ENCODE measurements at places on chromosomes 2 and 18.

- no peak for DNase-seq
Observed at GRCh38 chr18:7904529-7904928, 337.4 kb downstream of the PTPRM start.

GRCh38 chr2:201978986-201979385 lies 54.7 kb upstream of the FZD7 start:
- DNase-seq, result no peak

DNA sequence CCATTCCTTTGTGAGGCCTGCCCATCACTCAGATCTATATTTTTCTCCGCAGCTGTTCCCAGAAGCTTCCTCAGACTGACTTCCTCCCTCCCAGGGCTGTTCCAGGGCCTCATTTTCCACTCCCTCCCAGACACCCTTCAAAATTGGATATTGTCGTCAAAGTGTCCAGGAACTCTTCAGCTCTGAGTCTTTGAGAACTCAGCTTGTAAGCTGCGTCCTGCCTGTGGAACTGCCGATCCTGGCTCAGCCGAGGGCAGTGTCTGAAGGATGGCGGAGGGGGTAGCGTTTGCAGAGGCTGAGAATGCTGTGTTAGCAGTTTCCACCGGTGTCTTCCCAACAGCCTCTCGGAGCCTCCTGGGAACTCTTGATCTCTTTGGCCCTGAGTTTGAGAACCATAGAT lies 27.1 kb downstream of the NCK2 start:
- peak; percentile 22 for DNase-seq

GRCh38 chr2:38720613-38721241 lies 30.4 kb downstream of the SRSF7 start:
- DNase-seq, result no peak

- no peak for DNase-seq
Observed at GRCh38 chr2:241620419-241620769, 16.6 kb downstream of the THAP4 start.

- DNase-seq, result no peak
Observed at GRCh38 chr2:21072477-21073242, 28.8 kb upstream of the APOB start.

- DNase-seq, result no peak
Observed at GRCh38 chr2:10054424-10054823, 11.1 kb downstream of the KLF11 start.

GRCh38 chr2:239208465-239209180 lies 192.2 kb downstream of the HDAC4 start:
- no peak for DNase-seq

DNA sequence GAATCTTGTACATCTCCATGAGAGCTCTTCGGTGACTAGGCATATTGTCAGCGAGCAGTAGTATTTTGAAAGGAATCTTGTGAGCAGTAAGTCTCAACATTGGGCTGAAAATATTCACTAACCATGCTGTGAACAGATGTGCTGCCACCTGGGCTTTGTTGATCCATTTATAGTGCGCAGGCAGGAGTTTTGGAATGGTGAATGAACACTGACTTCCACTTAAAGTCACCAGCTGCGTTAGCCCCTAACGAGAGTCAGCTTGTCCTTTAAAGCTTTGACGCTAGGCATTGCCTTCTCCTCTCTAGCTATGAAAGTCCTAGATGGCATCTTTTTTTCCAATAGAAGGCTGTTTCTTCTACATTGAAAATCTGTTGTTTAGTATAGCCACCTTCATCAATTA lies 4.1 kb downstream of the ASB1 start:
- no peak for DNase-seq

DNA sequence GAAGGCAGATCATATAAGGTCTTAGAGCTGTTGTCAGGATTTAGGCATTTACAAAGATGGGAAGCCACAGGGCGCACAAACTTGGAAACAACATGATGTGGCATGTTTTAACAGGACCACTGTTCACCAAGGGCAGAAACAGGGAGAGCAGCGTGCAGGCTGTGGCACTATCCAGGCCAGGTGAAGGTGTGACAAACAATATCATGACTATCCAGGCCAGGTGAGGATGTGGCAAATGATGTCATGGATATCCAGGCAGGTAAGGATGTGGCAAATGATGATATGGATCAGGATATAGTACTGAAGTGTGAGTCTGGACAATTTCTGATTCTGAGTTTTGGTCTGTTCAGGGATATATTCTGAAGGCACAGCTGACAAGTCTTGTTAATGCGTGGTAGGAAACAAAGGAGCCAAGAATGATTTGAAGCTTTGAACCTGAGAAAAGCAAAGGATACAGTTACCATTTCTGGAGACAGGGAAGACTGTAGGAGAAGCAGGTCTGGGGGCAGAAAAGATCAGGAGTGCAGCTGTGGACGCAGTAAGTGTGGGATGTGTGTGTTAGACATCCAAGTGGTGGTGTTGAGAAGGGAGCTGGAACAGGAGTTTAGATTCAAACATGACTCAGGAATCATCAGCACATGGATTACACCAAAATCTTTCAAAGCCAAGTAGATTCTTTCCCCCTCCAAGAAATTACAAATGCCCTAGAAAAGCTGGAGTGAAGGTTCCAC lies 205.9 kb downstream of the TMEM163 start:
- no peak for DNase-seq

- DNase-seq, result no peak
Observed at GRCh38 chr2:42127425-42128424, 41.4 kb upstream of the EML4 start.

DNA sequence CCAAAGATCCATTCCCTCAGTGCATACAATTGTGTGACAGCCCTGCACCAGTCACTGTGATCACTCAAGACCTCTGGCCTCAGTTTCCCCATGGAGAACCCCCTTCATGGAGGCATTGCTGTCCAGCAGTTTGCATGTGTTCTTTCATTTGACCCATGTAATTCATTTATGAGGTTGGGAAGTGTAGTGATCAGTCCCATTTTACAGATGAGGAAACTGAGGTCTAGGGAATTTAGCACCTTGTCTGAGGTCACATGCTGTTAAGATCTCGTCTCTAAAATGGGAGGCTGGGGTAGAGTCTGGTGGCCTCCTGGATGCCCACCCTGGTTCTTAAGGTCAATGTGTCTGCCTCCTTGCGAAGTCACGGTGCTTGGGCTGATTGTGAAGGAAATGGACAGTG lies 19.1 kb downstream of the LDLRAD4 start:
- DNase-seq, result no peak

DNA sequence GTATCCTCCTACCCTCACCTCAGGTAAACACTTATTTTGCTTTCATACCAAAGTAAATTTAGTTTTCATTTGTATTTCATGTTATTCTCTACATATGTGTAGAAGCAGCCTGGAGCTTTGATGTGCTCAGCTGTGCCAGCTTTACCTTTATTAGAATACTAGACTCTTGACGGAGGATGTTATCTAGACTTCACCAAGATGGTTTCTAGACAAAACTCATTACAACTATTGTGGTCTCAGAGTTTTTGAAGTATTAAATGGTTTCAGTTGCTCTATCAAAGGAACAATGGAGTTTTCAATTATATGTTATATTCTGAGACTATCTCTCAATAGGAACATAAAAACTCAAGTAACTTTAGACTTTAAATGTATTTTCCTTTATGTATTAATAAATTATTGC lies 5.0 kb upstream of the IL18RAP start:
- DNase-seq, result no peak

GRCh38 chr2:241039416-241039815 lies 41.0 kb downstream of the SNED1 start:
- no peak for DNase-seq

- DNase-seq, result no peak
Observed at GRCh38 chr2:216006164-216006663, 7.1 kb downstream of the MREG start.

- no peak for DNase-seq
Observed at GRCh38 chr2:142926445-142926844, 49.0 kb downstream of the KYNU start.

DNA sequence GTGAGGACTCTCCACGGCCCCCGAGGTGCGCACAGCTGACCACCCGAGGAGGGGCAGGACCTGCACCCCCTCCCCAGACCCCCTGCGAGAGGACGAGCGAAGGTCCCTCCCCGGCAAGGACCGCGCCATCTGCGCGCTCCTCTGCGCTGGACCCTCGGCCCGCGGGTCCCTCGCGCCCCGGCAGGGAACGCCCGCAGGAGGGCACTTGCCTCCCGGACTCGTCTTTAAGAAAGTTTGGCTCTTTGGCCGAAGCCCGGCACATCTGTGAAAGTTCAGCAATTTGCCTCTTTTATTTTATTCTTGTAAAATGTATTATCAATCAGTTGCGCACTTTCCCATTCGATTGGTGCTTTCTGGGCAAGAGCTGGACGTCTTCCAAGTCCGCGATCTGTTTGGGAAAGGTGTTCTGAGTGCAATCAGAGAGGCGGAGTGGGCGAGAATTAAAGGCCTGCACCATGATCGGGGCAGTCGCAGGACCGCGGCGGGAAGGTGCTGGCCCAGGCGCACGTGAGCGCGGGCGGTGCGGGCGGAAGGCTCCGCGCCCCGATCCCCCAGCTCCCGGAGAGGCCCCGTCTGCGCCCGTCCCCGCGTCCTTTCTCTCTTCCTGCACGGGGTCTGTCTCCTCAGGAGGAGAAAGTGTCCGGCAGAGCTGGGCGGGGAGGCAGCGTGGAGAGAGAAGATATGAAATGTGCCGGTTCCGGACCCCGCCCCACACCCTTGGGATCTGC lies 1.6 kb upstream of the ALKAL2 start:
- DNase-seq, result peak; percentile 72

DNA sequence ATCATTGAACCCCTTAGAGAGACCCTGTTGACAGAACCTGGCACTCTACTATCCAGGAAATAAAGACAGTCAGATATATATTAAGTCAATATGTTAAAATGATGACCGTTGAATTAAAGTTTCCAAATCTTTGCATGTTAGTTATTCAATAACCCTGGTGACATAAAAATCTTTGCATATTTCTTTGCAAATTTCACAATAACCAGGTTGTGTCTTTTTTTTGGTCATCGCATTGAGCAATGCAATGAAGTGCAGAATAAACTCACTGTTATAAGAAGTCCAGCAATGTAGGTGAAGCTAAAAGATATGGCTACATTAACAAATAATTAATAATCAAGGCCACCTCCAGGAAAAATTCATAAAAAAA lies 596.9 kb downstream of the NYAP2 start:
- no peak for DNase-seq

DNA sequence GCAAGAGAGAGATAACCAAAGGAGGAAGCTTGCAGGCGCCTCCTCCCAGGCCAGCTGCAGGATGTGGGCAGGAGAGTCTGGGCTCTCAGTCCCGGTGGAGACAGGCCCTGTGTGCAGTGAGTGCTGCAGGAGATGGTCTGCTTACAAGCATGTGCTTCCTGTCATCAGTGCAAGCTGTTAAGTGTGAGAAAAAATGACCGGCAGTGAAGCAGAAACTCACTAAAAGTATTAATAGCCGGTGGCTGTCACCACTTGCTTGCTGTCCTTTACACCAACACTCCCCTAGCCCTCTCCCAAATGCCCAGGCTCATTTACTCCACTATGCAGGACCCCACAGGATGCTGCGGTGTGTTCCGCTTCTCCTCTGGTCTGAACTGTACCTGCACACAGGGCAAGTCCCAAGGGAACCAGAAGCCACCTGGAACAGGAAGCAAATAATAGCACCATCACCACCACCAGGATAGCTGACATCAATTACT lies 435.6 kb upstream of the HS6ST1 start:
- no peak for DNase-seq

GRCh38 chr2:153667475-153667874 lies 188.9 kb upstream of the RPRM start:
- no peak for DNase-seq

DNA sequence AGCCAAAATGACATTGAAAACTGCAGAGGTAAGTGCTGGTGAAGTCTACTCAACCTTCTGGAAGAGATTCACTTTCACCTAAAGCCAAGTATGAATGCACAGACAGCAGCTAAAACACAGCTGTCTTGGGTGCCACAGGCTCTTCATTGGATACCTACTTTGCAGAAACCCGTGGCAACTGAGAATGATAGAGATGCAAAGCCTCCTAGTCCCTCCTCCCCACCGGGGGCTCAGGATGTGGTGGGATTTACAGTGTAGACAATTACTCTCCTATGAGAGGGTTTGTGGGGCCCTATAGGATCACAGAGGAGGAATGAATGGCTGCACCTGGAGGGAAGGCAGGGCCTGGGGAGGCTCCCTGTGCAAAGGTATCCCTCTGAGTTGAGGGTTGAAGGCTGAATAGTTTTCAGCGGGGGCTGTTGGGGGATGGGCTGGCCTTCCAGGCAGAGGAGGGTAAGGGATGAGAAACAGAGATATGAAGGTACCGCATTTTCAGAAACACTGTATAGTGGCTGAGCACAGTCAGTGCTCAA lies 131.6 kb downstream of the RNF144A start:
- DNase-seq, result no peak

GRCh38 chr2:233743464-233744259 lies 14.8 kb downstream of the UGT1A3 start:
- no peak for DNase-seq

DNA sequence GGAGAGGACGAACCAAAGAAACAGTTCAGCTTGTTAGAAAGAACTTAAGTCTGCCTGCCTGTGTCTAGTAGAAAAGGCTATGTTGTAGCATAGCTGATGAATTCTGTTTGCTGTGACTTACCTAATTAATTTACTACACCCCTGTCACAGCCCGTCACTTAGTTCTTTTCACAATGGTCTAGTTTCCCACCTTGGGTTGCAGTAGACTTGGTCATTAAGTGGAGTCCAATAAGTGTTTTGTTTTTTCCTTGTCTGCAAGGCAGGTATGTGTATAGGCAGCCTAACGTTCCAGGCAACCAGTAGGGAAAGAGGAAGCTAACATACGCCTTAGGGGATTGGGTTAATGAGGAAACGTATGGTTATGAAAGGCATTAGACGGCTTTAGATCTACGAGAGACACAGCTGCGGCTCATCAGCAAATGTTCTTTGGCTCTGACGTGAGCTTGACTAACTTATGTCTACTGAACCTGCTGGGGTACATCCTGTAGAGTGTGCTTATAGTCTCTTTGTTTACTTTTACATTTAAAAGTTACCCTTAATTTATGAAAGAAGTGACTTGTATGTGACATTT lies 180.1 kb downstream of the PRPF40A start:
- DNase-seq, result no peak

- no peak for DNase-seq
Observed at GRCh38 chr2:24011250-24012104, 1.6 kb downstream of the MFSD2B start.

GRCh38 chr18:46768166-46768921 lies 11.5 kb upstream of the ST8SIA5 start:
- DNase-seq, result no peak

GRCh38 chr2:173922760-173923159 lies 42.4 kb downstream of the SP3 start:
- no peak for DNase-seq

GRCh38 chr2:201933792-201934237 lies 99.8 kb upstream of the FZD7 start:
- DNase-seq, result no peak

GRCh38 chr18:57035590-57035989 lies 111.3 kb upstream of the BOD1L2 start:
- no peak for DNase-seq

Measured in right kidney (tissue), 9 donors.